ENCODE measurements at places on chromosomes 7 and 10.

- DNase-seq, result no peak
Observed at GRCh38 chr10:100838986-100839385, 73.8 kb upstream of the SLF2 start.

DNA sequence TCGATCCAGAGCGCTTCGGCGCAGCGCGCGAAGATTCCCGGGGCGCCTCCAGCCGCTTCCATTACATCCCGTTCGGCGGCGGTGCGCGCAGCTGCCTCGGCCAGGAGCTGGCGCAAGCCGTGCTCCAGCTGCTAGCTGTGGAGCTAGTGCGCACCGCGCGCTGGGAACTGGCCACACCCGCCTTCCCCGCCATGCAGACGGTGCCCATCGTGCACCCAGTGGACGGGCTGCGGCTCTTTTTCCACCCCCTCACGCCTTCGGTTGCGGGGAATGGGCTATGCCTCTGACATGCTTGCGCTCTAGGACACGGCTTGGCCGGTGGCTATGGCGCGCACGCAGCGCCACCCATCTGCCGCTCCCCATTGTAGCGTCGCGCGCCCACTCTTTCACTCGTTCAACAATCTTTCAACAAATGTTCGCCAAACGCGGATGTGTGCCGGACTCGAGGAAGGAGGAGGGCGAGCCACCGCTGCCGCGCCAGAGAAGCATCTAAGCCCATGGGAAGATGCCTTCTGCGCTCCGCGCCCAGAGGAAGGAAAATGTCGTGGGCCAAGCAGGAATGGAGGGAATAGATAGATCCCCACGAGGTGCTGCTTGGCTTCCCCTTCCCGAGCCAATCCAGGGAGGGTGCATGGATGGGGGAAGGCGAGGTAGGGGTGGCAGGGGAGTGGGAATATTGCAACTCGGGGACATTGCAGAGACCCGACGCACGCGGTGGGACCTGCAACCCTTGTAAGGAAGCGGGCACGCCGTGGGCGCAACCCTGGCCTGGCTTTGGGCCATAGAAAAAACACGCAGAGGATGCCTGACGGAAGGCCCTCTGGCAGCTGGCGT lies 5.1 kb upstream of the CYP26A1 start:
- DNase-seq, result no peak

DNA sequence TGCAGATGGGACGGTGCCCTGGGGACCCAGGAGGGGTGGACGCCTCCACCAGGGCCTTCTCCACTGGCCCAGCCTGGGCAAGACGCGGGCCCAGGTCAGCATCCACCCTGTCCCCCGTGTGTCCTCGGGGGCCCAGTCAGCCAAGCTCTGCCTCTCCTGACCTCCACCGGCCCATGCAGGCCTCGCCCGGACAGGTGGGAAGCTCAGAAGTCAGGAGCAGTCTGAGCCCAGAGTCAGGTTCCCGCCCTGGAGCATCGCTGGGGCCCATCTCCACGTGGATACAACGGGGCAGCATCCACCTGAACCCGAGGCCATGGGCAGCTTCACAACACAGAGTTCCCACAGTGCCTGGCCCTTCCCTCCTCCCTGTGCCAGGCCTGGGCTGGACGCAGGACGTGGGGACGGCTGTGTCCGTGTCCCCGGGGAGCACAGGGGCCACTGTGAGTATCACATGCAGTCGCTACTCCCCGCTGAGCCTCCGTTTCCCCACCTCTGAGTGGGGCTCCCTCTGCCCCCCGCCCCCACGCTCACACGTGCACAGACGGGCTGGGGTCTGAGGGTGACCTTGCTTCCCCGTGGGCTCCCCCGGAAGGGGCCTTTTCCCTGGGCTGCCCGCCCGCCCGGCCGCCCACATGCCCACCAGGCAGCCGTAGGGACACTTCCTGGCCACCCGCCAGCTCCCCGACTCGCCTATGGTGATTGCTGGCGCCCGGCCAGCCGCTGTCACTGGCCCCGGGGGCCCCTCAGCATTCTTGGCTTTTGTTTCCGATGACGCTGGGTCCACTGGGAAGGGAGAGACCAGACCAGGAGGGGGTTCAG lies 64.3 kb downstream of the PDGFA start:
- DNase-seq, result no peak

- DNase-seq, result no peak
Observed at GRCh38 chr10:116245156-116245555, 27.9 kb downstream of the GFRA1 start.

DNA sequence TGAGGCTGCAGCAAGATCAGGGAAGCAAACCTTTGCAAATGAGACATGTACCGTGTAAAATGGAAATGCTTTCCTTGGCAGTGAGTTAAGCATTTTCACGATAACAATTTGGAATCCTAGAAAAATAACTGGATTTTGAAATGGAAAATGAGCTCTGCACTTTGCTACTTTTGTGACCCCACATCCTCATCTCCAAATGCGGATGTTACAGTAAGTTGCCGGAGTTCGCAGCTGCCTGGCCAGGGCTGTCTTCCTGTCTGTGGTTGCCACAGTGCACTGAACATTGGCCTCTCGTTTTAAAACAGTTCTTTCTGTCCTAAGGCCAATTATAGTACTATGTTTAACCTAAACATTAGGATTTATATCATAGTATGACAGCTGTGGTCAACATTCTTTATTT lies 136.2 kb upstream of the FZD8 start:
- DNase-seq, result no peak

DNA sequence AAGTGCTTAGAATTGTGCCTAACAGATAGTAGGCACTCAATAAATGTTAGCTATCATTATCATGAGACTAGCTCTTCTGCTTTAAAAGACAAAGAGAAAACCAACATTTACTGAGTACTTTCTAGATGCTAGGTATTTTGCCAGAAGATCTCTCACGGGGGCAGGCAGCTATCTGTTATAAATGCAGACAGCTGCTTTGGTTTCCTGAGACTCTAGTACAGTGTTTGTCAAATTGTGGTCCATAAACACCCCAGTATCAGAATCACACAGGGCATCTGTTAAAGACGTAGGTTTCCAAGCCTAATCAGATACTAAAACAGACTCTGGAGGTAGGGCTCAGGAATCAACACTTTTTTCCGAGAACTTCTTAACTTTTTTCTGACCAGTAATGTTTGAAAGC lies 13.9 kb downstream of the FAM133B start:
- no peak for DNase-seq

DNA sequence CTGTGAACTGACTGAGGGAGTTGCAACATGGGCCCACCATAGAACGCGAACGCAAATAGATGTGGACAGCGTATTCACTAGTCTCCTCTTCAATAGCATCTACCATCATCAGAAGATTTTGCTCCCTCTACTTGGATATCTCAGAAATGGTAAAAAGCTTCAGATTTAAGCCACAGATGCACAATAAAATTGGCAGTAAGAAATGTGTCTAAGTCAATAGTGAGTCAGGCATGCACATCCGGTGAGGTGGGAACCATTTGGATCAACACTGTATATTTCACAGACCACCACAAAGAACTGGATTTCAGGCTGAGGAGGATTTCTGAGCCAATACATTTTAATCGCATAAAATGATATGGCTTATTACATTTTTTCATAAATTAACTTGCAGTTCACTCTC lies 111.5 kb upstream of the ADAM12 start:
- no peak for DNase-seq

DNA sequence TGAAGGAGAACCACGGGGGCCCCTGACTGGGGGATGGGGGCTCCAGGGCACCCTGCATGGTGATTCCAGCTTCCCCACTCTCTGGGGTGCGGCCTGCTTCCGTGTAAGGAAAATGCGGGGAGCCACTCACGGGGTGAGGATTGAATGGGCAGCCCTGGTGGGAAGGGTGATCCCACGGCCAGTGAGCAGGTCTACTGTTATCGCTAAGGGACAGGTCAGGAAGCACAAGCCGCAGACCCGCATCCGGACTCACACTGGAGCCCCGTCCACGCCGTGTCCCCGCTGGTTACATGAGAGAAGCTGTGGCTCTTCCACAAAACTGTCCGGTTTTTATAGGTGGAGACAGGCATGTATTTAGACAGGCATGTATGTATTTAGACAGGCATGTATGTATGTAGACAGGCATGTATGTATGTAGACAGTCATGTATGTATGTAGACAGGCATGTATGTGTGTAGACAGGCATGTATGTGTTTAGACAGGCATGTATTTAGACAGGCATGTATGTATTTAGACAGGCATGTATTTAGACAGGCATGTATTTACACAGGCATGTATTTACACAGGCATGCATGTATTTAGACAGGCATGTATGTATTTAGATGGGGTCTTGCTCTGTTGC lies 5.7 kb downstream of the PSMG3 start:
- no peak for DNase-seq

- DNase-seq, result no peak
Observed at GRCh38 chr7:38699471-38699870, 68.3 kb upstream of the AMPH start.

GRCh38 chr7:68147614-68148238 lies 1151.1 kb downstream of the TYW1 start:
- no peak for DNase-seq

DNA sequence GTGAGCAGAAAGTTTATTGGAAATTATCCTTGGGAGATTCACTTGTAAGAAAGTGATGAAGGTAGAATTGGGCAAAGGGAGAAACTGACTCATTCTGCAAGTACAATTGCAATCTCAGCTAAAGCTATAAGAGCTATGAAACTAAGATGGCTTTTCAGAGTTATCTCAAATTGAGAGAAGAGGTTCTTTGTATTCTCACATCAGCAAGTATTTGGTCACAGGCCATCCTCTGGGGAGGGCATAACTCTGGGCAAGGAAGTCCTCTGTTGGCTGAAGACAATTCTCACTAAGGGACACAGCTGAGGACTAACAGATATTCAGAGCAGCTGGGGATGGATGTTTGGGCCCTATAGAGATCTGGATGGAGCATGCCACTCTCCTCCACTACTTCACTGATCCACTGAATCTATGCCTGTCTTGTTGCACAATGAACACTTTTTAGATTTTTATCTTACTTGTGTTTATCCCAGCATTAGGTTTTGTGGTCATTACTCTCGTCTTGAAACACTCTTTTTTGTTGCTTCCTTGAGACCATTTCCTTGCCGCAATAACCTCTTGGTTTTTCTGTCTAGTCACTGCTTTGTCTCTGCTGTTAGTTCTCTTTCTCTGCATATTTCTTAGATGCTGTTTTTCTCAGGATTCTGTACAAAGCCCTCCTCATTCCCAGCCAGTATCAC lies 115.1 kb downstream of the GNAI1 start:
- no peak for DNase-seq

- peak; percentile 5 for DNase-seq
Observed at GRCh38 chr7:116525298-116525912, 569 bp downstream of the CAV1 start.

DNA sequence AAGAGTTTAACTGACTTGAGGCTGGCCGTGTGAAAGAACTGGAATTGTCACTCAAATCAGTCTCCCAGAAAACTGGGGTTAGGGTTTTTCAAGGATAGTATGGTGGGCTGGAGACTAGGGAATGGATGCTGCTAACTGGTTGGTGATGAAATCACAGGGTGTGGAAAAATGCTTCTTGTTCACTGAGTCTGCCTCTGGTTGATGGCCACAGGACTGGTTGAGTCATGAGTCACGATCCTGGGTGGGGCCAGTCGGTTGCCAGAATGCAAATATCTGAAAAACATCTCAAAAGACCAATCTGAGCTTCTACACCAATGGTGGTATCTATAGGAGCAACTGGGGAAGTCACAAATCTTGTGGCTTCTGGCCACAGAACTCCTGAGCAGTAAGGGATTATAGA lies 16.3 kb upstream of the BAMBI start:
- DNase-seq, result no peak

DNA sequence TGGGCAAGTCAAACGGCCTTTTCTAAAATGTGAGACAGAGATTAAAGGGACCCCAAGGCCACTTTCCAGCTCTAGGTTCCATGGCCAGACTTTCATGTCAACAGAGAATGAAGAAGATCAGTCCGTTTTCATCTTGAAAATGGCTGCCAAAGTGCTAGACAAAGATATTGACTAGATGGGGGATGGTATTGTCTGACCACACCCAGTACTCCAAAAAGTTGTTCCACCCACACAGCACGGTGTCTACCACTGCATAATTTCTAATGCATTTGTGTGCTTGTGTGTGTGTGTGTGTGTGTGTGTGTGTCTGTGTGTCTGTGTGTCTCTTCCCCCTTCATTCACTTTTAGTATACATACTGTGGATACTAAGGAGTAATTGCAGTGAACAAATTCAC lies 1.3 kb downstream of the COL1A2 start:
- DNase-seq, result no peak

DNA sequence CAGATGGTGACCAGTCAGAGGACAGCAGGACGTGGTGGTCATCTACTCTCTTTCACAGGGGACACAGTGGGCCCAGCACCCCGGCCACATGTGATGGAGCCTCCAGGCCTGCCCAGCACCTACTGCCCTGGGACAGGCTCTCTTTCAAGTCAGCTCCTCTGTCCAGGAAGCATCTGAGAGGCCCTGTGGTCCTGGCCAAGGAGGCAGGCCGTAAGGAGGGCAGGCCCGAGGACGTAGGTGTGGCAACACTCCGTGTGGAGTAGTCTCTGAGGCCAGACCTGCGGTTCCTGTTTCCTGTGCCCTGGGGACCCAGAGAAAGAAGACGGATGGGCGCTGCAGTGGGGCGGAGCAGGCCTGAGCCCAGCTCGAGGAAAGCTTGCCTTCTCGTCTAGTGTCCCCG lies 179.2 kb downstream of the EBF3 start:
- DNase-seq, result no peak

DNA sequence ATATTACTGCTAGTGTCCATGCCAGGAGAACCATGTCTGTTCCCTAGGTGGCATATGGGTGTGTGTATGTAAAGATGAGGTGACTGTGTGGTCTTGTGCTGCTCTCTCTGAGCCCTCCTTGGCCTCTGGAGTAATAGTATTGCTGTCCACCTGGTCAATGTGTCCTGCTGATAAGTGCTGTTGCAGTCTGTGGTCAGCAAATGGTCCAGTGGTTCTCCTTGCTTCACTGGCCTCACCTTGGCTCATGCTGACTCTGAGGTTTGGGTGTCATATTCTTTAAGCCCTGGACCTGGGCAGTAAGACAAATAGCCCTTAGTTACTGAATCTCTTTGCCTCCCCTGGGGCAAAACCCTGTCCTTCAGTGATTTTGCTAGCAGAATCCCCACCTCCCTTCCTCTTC lies 56.8 kb downstream of the TPST1 start:
- no peak for DNase-seq

- no peak for DNase-seq
Observed at GRCh38 chr10:132412316-132413192, 15.6 kb downstream of the PWWP2B start.

- DNase-seq, result no peak
Observed at GRCh38 chr10:87696922-87697745, 37.5 kb downstream of the PAPSS2 start.

DNA sequence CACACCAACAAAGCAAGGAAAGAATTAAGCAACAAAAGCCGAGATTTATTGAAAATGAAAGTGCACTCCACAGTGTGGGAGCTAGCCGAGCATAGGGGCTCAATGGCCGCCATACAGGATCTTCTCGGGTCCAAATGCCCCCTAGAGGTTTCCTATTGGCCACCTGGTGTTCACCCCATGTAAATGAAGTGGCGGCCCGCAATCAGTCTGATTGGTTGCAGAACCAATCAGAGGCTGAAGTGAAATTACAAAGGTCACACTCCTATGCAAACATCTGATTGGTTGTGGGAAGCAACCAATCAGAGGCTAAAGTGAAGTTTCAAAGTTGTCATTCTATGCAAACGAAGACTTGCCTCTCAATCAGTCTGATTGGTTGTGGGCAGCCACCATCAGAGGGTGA lies 61.8 kb upstream of the SLC35B4 start:
- no peak for DNase-seq

Measured in central memory CD4-positive, alpha-beta T cell (primary cell).